Thoracic aorta (tissue), 2 donors: ENCODE measurements at places on chromosomes 2 and 18. TPM values are rescaled to one million over a fixed set of nuclear protein-coding genes. Genes with fewer than 3 reads are reported as not detected.

GRCh38 chr18:35933982-35934381 is 38.5 kb upstream of the RMP24 start:
- DNase-seq: no peak

DNA sequence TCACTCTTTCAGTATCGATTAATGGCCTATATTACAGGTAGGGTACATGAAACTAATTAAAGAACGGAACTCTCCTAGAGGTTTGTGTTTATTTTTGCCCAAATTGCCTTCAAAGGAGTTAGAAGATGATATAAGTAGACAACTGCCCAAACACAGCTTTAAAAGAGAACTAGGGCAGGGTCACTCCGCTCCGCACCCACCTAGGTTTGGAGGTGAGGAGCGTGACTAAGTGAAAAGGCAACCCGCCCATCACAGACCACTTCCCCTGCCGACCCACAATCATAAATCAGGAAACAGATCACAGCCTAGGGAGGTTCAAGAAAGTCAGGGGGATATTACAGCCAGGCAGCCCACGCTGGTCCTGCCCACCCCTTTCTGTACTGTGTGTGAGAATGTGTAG is 166.7 kb downstream of the C1D start:
- no peak for DNase-seq

- no peak for DNase-seq
These were observed 43.6 kb downstream of the CYB5A start for GRCh38 chr18:74248189-74248588.

DNA sequence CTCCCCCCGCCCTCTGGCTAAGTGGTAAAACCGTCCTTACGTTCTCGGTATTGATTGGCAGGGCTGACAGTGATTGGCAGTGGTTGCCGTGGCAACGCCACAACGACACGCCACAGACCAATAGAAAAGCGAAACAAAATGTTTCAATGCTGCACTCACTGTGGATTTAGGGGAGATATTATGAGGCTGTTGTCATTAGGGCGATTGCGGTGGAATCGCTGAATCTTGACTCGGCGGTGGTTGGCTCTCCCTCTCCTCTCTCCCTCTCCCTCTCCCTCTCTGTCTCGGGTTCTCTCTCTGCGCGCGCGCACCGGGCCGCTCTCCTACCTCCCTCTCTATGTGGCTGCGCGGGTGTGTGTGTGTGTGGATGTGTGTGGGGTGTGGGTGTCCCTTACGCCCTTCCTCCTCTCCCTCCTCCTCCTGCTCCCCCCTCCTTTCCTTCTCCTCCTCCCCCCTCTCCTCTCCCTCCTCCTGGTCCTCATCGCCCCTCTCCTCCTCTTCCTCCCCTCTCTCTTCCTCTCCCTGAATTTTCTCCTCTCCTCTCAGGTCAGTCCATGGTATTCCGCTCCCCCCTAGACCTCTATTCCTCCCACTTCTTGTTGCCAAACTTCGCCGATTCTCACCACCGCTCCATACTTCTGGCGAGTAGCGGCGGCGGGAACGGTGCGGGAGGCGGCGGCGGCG is at the start of gene SIX3:
TSS of gene SIX3 (plus strand) at position 152 of the 684 bp plus-strand sequence. CDS start at position 555, 403 bp downstream.
- no peak for DNase-seq

- DNase-seq: no peak
These were observed 25.4 kb downstream of the SP100 start for GRCh38 chr2:230441227-230441897.

GRCh38 chr2:213057977-213058376 is 93.4 kb downstream of the IKZF2 start:
- no peak for DNase-seq

- DNase-seq: no peak
These were observed 45.5 kb upstream of the UBE2E3 start for GRCh38 chr2:180934911-180935310.

- DNase-seq: no peak
These were observed 432.4 kb upstream of the MYT1L start for GRCh38 chr2:2763351-2764000.

DNA sequence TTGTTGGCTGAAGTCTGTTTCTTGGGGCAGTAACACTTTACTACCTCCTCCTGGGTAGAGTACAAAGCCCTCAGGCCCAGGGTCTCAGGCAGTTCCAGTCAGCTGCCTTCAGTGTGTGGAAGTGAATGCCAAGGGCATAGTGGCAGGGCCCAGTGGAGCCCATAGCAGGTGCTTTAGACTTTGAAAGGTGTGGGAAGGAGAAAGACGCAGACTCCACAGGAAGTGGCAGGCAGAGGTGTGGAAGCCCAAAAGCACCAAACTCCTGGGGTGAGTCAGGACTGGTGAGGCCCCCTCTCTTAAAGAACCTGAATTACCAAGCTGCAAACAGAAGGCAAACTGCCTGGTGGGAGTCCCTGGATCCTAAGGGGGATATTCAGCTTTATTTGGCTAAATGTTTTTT is 45.3 kb downstream of the ADAM23 start:
- DNase-seq: no peak

- DNase-seq: no peak
These were observed 76.4 kb downstream of the AGAP1 start for GRCh38 chr2:235570256-235570655.

GRCh38 chr18:26685438-26686157 is 137.2 kb upstream of the KCTD1 start:
- DNase-seq: no peak

DNA sequence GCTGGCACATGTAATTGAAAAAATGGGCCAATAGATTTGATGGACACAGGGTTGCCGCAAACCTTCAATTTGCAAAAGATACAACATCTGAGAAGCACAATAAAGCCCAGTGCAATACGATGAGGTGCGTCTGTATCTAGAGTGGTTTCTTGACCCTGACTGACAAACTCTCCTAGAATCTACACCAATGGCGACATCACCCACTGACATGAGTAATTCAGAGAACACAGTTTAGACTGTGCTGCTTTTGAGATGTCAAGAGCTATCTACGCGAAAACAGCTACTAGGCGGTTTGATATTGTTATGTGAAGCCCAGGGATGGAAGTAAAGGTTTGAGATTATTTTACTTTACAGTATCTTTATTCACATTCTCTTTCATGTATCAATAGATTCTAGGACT is 104.9 kb downstream of the EIPR1 start:
- no peak for DNase-seq

DNA sequence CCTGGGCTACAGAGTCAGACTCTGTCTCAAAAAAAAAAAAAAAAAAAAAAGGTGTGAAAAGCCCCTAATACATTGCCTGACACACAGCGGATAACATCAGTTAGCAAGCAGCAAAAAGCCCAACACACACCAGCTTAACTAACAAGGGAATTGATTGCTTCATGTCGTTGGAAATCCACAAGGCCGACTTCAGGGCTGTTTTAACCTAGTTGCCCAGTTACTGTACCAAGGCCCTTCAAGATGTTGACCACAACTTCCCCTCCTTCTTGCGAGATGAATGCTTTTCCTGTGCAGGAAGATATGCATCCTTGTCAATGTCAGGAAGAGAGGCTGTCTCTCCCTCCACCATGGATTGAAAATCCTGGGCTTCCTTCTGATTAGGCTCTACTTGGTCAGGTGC is 202.9 kb downstream of the MIB1 start:
- no peak for DNase-seq

CAD gene
- 25.0 TPM for total RNA-seq

BUB1 gene
- total RNA-seq: 0.27 TPM

FOXD4L1 gene
- total RNA-seq: not detected

KIF1A gene
- 0.92 TPM for total RNA-seq

DES gene
- 302 TPM for total RNA-seq

ANO7 gene
- total RNA-seq: 0.27 TPM
